ENCODE measurements at places on chromosomes 4 and X.
A peak's percentile ranks its signal among the peaks of the same experiment; 100 is the strongest.

- no peak for DNase-seq
Observed at GRCh38 chr4:120691106-120691505, 231.4 kb downstream of the PRDM5 start.

GRCh38 chr4:51855270-51855669 is 12.3 kb downstream of the DCUN1D4 start:
- no peak for DNase-seq

GRCh38 chr4:118034053-118034785 is at the start of gene NDST3:
TSS of gene NDST3 (plus strand) at chr4:118034486. CDS start at chr4:118053911, 19,425 bp downstream.
- DNase-seq: peak; percentile 65

DNA sequence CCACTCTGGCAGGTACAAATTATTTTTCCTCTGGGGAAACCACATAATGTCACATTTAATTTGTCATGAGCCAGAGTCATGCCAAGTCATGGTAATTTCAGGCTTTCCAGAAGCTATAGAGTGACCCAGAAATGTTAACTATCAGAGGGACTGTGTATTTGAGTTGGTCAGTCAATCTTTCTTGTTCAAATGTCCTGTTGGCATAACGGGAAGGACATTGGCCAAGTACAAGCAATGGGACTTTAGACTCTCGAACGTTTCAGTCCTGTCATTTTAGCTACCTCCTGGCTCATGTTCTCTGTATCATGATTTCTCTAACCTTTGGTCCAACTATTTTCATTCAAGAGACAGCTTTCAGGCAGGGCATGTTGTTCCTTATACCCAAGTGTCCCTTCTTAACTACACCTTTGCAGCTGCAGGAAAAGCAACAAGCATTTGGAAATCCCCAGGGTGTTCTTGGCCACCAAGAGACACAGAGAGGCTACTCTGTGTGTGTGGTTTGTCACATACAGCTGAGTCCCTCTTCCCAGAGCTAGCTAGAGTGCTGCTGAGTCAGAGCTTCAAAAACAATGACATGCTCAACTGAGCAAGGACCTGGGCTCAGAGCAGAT is 142.6 kb downstream of the EGF start:
- DNase-seq: no peak

- peak; percentile 30 for DNase-seq
Observed at GRCh38 chr4:20317424-20317985, 65.8 kb downstream of the SLIT2 start.

- no peak for DNase-seq
Observed at GRCh38 chr4:95603393-95603792, 54.6 kb upstream of the UNC5C start.

GRCh38 chrX:1321674-1322073 is 14.9 kb upstream of the IL3RA start:
- no peak for DNase-seq

- DNase-seq: no peak
Observed at GRCh38 chr4:152620915-152621314, 58.9 kb downstream of the TMEM154 start.

DNA sequence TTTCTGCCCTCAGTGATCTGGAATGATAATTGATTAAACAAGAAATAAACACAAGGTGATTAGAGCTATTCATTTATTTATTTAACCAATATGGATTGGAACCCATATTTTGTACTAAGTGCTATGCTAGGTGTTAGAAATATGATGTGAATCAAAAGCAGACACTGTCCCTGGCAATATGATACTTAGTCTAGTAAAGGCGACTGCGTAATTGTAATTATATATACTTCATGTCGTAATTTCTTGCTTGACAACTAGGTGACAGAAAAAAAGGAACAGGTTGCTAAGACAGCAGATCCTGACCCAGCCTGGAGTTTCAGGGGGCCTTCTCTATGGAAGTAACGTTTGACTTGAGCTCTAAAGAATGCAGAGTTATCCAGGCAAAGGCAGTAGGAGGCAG is 236.5 kb upstream of the F9 start:
- DNase-seq: no peak

GRCh38 chr4:54513204-54513603 is 144.6 kb upstream of the KIT start:
- peak; percentile 83 for DNase-seq
